ENCODE measurements at places on chromosomes 4 and X.

DNA sequence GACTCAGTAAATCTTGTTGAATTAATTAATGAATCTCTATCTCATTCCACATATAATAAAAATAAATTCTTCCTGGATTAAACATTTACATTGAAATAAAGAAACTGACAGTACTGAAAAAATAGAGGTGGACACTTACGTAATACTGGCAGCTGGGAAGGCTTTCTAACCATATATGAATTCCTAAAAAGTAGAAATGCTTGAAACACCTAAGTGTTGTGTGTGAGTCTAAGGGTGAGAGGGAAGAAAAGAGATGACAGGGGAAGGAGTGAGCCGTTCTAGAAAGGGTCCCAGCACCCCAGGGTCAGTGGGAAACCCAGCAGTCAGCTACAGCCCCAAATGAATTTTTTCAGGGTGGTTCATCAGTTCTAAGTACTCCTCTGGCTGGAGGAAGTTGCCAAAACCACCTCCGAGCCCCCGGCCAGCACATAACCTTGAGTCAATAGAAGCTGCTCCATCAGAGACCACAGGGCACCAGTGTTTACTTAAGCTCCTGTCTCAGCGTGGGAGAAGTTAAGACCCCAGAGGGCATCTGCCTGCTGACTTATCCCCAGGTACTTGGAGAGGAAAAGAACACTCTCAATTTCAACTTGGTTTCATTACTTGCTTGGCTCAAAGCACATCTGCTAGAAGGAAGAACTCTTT, 18.3 kb downstream of the GAB3 start:
- DNase-seq = no peak

DNA sequence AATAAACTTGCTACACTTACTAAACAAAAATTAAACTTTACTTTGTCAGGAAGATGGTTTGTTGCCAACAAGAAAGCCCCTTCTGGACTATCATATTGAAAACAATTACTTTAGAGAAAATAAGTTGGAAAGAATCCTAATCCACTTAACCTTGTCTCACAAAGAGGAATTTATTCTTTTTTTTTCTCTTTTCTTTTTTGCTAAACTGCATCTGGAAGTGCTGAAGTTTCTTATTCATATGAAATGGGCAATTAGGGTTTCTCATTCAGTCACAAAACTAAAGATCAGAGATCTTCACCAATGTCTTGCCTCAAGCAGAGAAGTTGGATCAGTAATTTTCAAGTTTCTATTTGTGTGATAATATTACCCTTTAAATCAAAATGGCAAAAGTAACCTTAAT, 234.9 kb upstream of the AMOT start:
- no peak for DNase-seq

DNA sequence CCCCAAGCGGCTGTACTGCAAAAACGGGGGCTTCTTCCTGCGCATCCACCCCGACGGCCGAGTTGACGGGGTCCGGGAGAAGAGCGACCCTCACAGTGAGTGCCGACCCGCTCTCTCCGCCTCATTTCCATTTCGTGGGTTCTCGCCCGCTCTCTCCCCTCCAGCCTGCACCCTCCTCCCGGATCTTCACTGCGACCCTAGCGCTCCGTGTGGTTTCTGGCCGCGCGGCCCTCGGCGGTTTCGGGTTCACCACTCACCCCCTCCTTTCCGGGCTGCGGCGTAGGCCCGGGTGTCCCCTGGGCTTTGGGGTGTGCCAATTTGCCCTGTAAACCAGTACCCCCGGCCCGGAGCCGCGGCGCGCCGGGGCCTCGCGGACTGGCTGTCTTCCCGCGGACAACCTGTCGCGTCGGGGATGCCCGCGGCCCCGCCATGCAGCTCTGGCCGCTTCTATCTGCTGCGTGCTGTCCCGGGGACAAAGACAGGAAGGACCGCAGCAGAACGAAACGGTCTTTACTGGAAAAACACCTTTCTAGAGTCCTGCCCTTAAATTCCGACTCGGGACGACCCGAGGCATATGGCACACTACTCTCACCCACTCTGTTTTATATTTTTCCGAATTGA, 737 bp downstream of the FGF2 start:
- DNase-seq = peak; percentile 7

DNA sequence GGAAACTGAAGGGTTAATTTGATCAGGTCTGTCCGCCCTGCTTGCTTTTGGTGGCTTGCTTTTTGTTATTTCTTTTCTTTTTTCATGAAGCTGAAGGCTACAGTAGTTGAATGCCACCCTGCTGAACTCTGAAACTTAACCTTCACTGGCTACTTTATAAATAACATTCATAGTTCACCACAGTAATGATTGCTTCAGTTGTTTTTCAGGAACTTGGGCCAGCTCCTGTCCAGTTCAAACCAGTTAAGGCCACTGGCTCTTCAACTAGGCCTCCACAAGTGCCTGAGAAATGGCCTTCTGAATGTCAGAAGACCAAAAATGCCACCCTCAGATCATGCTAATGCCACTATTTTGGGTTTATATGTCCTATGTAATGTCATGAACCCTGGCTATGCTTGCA, 7.7 kb upstream of the ASB9 start:
- no peak for DNase-seq

DNA sequence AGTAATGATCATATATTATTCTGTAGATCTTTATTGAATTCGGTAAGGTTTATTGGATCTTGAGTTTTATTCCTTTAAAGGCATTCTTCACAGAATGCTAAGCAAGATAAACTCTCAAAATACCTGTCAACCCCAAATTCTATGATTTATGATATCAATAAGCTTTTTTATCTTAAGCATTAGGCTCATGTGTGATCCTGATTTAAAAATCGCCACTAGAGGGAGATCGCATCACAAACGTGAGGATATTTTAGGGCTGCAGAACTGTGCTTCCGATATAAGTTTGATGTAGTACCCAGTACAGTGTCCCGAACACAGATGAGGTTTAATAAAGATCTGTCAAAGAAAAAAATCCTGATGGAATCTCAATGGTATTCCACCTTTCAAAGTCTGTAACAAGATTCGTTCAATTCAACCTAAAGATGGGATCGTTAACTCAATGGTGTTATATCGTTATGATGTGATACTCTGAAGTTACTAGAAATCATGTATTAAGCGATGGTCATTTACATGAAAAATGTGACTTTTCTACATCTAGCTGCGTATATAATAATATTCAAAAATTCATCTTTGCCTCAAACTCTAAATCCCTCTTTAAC, 169.0 kb downstream of the CORIN start:
- DNase-seq = no peak

DNA sequence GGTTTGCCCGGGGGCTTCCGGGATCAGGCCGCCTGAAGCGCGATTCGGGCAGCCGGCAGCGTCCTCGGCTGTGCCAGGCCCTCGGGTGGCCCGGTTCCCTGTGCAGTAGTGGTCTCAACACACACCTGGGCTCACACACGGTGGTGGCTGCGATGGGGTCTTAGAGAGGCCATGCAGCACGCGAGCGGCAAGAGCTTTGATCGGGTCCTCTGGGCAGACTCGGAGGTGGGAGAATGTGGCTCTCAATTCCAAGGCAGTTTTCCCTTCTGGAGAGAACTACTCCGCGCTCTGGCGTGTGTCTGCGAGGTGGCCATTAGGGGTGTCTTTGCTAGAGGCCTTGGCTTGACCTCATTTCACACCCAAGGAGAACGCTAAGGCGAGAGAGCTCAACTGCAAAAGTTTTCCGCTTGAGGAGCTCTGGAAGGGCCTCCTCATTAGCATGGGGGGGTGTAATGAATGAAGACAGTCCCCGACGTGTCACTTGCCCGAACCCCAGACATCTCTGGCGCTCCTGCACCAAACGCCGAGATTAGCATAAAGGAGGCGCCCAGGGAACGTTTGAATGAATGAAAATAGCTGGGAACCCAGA, 771 bp upstream of the RBPJ start:
- DNase-seq = peak; percentile 48

DNA sequence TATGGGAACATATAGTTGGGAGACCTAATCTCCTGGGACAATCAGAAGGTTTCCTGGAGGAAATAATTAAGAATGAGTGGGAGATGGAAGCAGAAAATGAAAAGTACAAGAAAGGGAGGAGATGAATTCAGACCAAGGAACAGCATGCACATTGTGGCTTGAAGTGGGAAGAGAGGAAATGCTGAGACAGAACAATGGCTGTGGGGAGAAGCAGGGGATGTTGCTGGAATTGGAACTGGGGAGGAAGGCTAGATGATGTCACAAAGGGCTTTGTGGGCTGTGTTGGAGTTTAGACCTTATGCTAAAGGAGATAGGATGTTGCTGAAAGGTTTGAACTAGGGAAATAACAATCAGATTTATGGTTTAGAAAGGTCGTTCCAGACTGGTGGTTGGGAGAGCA, 119.5 kb upstream of the DIPK2B start:
- DNase-seq = no peak
